ENCODE measurements at places on chromosomes 7 and 10.

GRCh38 chr10:9068003-9068402 is 1013.5 kb downstream of the GATA3 start:
- DNase-seq: no peak

DNA sequence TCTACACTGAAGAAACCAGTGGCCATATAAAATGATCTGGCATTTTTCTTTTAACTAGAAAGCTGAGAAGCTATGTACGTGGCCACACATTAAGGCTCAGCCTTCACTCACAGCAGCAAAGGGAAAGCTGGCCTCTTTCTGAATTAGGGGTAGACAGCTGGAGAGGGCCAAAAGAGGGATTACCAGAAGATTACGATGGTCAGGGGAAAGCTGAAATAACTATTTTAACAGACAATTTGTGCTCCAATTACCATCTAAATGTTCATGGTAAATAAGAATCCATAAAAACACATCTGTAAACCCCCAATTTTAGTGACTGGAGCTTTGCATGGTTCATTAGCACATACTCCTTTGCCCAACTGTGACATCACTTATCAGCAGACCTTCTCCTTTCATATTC is 314.3 kb downstream of the HPSE2 start:
- no peak for DNase-seq

GRCh38 chr10:83218205-83218604 is 921.1 kb upstream of the GHITM start:
- no peak for DNase-seq

GRCh38 chr10:94673614-94674321 is 9.8 kb upstream of the CYP2C18 start:
- DNase-seq: no peak

DNA sequence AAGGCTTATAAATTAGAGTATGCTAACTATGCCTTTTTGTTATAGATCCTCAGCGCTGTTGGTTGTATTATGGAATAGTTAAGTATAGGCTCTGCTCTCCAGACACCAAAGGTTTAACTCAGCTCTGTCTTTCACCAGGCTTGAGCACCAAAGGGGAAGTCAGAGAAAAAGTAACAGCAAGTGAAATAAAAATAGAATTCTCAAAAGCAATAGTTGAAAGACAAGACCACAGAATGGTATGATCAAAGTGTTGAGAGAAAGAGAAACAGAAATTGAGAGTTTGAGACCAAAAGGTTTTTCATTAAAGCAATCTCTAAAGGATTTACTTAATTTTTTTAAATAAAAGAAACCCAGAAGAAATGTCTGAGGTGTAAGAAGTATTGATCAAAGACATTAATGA is 529.8 kb upstream of the C7orf33 start:
- DNase-seq: no peak
